Glomerular endothelial cell (primary cell): ENCODE measurements at places on chromosomes 2 and 18. TPM values are rescaled to one million over a fixed set of nuclear protein-coding genes. Genes with fewer than 3 reads are reported as not detected.

The RBKS gene
- total RNA-seq = 0.63 and 1.6 TPM in 2 replicates

GRCh38 chr2:63590626-63591408, 2.1 kb downstream of the MDH1 start:
- no peak for DNase-seq

DNA sequence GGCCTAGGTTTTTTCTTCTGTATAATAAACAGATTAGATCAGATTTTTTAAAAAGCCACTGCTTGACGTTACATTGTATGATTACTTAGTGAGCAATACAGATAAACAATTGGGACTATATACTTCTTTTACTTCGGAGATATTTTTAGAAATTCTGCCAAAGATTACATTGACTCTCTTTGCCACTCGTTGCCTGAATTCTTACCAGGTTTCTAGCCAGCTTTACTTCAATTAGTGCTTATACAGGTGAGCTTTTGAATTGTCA, 156.6 kb downstream of the HAUS1 start:
- no peak for DNase-seq

DNA sequence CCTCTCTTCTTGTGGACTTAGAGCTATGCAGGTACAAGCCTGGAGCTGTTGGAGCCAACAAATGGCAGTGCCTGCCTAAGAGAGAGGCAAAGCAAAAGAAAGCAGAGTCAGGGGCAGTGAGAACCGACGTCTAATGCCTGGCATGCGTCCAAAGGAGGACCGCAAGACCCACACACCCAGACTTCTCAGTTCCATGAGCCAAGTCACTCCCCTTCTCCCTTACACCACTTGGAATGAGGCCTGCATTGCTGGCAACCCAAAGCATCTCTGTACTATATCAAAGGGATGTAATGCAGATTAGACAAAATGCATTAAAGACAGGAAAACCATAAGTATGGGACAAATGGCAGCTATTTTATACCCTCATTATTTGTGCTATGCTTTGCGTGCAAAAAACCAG, 49.9 kb upstream of the RNU4ATAC start:
- no peak for DNase-seq

DNA sequence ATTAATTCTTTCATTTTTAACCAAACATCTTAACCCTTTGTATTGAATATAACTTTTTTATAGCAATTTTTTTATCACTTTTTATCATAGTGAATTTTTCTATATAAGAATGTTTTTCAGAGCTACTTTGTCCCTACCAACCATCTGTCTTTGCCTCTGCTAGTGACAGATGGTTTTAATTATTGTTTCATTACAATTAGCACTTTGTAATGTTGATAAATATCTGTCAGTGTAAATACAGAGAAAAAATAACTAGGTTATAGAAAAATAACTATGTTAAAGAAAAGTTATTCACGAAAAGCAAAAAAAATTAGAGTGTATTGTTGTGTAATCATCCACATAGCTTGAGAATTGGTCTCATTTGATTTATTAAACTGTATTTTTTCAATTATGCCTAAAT, 91.0 kb upstream of the CDH19 start:
- no peak for DNase-seq

GRCh38 chr2:103132536-103133217, 370.8 kb downstream of the TMEM182 start:
- no peak for DNase-seq

DNA sequence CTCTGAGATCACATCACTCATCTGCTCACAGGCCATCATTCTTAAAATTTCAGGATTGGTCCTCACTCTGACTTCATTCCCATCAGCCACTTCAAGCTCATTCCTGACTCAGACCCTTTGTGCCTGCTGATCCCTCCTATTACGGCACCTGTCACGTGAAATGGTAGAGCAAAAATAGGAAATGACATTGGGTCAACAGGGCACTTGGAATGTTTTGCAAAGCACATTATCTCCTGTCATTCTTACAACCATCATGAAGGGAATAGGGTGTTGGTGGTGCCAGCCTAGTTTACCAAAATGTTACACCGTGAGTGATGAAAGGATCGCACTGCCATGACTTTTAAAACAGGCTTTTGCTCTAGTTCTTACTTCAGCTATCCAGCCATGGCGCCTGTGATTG, 61.1 kb downstream of the EIF5B start:
- no peak for DNase-seq

DNA sequence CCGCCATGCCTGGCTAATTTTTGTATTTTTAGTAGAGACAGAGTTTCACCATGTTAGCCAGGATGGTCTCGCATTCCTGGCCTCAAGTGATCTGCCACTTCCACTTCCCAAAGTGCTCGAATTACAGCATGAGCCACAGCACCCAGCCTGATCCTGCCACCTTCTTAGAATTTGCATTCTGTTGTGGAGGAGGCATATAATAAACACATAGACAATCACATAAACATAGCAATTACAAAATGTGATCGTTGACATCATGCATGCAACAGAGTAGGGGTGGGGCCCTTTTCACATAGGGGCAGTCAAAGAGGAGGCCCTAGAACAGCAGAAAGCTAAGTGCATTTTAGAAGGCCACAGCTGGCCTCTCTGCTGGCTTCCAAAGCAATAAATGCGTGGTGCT, 39.9 kb upstream of the TSPYL6 start:
- no peak for DNase-seq

GRCh38 chr18:77711096-77711495, 461.4 kb downstream of the GALR1 start:
- DNase-seq = no peak

- DNase-seq = no peak
These were observed 330.6 kb downstream of the CYRIA start for GRCh38 chr2:16334886-16335603.

GRCh38 chr18:26429535-26430226, 118.7 kb downstream of the KCTD1 start:
- no peak for DNase-seq

GRCh38 chr2:20638646-20639430, 12.1 kb downstream of the HS1BP3 start:
- no peak for DNase-seq

DNA sequence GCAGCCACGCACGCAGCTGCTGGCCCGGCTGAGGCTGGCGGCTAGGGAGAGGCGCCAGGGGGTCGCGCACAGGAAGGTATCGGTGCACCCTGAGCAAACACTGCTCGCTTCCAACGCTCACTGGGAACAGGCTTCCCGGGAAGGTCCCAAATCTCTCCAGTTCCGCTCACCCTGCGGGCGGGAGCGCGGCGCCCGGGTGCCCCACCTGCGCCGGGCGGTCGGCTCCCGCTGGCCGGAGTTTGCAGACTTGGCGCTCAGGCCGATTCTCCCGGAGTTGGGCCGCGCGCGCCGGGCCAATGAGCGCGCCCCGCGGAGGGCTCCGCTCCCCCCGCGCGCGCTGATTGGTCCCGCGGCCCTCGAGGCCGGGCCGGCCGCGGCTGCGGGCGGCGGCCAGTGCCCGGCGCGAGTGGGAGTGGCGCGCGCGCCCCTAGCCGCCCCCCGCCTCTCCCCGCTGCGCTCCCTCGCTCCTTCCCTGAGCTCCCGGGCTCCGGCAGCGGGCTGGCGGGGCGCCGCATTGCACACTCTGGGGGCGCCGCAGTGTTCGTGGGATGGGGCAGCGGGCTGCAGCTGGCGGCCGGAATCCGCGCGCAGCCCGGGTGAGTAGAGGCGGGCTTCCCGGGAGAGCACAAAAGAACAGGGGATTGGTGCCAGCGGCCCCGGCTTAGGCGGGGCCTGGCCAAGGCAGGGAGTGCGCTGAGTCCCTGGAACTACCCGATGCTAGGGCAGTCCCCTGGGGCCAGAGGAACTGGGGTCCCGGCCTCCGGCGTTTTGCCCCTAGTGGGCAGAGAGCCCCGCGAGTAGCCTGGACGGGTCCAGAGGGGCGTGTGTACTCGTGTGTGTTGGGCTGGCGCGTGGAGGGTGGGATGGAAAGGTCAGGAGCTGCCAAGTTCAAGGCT, at the start of gene LYPD6:
TSS of gene LYPD6 (plus strand) at position 461 of the 896 bp plus-strand sequence. CDS start 107,122 bp downstream, outside the sequence.
- DNase-seq = no peak

- DNase-seq = no peak
These were observed 18.6 kb downstream of the CDCA7 start for GRCh38 chr2:173373290-173373689.

The DNER gene
- total RNA-seq = 5.4 and 13.4 TPM in 2 replicates

- DNase-seq = no peak
These were observed 78.4 kb upstream of the SALL3 start for GRCh38 chr18:78900938-78901909.

DNA sequence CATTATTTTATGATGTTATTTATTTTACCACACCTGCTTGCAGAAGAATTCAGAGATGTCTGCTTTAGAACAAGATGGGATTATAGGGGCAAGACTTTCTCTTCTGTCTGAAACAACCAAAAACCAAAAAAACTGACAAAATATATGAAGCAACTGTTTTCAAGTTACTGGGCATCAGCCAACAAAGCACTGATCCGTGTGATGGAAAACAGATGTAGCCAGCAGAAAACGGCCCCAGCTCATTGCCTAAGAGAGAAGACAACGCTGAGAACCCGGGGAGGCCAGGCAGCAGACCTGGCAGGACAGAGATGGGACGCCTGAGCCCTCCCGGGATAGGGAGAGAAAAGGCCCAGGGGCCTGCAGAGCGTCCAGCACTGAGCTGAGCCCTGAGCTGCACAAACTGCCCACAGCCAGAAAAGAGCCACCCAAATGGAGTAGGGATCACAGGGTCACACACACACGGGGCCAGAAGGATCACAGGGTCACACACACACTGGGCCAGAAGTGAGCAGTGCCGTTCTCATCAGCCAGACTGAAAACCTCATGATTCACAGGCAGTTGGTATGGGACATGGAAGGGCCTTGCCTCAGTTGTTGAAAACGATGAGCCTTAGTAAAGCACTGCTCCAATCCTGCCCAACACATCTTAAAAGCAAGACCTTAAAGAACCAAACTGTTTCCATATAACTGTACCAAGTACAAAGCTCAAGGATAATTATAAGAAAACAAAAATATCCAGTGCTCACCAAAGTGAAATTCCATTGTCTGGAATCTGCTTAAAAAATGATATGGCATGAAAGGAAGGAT, 12.1 kb downstream of the PXDN start:
- no peak for DNase-seq

DNA sequence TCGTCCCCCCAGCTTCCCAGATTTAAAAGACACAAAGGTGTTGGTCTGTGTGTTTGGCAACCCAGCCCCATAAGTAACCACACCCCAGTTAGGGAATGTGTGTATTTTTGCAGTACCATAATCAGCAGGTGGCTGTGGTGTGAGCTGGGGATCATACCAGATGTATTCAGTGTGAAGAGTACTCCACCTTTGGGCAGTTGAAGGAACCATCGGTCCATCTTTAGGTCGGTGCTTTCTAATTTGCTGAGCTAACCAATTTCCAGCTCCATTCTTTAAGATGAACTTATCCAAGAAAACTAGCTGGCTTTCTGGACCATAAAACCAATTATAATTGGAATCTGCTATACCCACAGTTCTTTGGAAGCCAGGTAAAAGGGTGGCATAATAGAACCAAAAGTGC, 3.2 kb downstream of the DSEL start:
- DNase-seq = no peak

The NEURL3 gene
- 0.68 and 7.0 TPM in 2 replicates for total RNA-seq

DNA sequence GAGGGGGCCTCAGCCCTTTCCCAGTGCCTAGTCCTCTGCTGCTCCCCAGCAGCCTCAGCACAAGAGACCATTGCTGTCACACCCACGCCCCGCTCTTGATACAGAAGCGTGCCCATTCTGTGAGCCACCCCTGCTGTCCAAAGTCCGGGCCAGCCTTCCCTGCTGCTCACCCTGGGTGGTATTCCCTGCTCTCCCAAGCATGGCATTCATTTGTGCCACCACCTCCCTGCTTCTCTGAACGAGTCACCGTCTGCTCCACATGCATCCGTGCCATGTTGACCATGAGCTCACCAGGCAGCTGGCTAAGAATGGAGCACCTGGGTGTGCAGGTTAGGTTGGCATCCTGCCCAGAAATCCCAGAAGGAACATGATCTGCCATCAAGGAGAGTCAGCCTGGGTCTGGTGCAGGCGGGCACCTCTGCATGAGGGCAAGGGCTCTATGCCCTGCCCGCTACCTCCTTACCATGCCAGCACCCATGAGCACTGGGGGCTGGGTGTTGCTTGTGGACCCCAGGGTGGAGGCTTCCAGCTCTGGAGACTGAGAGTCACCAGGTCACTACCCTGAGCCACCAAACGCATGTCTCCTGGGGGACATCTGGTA, 63.0 kb downstream of the TWIST2 start:
- no peak for DNase-seq

The MYCN gene
- 1.8 and 6.5 TPM in 2 replicates for total RNA-seq

GRCh38 chr2:123073371-123073770, 951.7 kb upstream of the CNTNAP5 start:
- DNase-seq = no peak

The DSG2 gene
- total RNA-seq = 15.5 TPM in 2 replicates

DNA sequence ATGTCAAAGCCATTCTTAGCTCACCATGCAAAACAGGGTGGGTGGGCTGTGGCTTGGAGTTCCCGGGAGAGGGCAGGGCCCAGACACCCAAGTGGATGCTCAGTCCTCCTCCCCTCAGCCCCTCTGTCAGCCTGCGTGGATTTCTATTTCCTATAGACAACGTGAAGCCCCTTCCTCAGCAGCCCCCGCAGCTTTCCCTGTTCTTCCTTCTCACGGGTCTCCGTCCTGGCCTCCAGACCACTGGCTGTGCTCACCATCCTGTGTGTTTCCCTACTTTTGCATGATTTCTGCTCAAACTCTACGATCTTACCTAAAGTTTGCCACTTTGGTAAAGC, 155.0 kb upstream of the PXDN start:
- no peak for DNase-seq

DNA sequence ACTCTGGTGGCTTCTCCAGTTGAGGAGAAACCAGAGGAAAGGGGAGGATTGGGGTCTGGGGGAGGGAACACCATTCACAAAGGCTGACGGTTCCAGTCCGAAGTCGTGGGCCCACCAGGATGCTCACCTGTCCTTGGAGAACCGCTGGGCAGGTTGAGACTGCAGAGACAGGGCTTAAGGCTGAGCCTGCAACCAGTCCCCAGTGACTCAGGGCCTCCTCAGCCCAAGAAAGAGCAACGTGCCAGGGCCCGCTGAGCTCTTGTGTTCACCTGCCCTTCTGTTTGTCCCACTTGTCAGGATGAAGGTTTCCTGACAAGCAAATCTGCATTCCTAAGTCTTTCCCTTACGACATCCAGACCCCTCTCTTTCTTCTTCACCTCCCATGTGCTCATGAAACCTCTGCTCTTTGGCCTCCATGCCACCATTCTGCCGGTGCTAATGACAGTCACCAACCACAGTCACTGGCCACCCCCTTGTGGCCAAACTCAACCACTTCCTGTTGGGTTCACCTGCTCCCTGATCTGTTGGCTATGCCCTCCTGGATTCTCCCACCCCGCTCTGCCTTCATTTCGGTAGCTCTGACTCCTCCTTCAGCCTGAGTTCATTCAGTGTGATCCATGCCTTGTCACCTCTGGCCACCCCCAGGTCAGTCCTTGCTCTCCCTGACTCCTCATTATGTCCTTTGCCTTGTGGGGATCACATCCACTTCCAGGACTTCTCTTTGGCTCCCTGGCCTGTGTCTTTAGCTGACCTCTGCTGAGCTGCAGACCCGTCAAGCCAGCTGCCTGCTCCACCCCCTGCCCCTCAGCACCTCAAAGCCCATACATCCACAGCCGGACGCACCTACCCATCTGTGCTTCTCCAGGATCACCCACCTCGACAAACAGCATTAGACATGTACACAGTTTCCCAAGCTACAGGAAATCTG, 17.6 kb downstream of the EMX1 start:
- DNase-seq = no peak
